ENCODE measurements at places on chromosomes 1 and 21.

GRCh38 chr21:32383812-32384211 lies 9.0 kb downstream of the URB1 start:
- no peak for DNase-seq

GRCh38 chr1:3771108-3772026 lies 1.2 kb upstream of the SMIM1 start:
- DNase-seq: no peak

DNA sequence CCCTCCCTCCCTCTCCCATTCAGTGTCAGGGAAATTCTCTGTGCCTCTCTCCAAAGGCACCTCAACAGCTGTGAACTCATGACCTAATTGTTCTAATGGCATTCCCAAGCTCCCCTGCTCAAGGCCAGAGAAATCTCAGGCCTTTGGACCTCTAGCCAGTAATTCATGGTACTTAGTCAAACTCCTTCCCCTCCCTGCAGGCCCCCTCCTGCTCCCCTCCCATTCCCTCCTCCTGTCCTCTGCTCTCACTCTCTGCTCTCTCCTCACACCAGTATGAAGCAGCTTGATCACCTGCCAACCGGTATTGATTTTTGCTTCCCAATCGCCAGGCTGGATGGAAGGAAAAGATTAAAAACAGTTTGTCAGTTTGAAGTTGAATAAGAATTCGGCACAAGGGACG lies 370.5 kb upstream of the PBX1 start:
- DNase-seq: no peak

GRCh38 chr21:37463083-37463801 lies 96.7 kb downstream of the DYRK1A start:
- no peak for DNase-seq

DNA sequence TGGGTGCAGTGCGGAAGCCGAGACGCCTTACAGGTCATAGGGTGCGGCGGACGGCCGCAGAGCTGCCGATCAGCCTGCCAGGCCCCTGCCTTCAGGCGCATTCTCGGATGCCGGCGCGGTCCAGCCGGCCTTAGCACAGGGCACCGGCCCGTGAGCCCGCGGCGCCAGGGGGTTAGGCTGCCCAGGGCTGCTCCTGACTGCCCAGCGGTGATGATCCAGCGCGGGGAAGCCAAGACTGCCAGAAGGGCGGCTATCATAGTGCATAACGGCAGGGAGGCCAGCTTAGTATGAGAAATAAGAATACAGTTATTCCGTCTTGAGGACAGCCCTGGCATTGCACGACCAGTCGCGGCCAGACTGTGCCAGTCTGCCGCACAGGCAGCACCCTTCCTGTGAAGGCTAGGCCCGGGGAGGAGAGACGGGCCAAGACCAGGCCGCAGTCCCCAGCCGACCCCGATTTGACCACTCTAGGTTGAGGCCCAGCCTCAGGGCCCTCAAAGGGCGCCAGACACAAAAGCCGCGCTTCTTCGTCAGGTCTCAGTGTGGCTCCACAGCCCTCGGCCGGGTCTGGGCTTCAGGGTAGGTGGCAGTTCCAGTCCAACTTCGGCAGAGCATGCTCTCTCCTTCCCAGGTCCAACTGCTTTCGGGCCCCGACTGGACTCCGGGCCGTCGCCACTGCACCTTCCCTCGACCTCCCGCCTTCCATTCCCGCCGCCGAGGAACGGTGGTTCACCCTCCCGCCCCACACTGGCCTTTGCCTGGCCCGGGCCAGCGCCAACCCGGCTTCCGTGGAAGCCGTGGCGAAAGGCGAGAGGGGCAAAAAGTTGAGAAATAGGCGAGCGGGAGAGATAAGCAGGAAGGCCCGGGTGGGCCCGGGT lies 829 bp downstream of the ALX3 start:
- DNase-seq: no peak

GRCh38 chr1:37084013-37084412 lies 49.7 kb upstream of the GRIK3 start:
- DNase-seq: no peak

DNA sequence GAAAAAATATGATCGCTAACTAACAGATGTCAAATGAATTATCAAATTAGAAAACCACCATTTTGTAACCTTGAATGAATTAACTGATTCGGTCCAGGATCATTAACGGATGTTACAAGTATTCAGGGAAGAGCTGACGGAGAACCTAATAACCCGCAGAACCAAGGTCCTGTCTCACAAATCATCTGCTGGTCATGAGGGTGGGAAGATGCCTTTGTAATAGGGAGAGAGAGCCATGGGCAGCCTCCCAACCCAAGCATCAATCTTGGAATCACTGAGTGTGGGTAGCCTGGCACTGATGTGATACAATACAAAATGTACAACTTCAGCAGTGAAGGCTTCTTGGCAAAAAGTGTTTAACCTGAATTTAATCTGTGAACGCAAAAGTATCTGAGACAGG lies 89.6 kb upstream of the CLDN14 start:
- no peak for DNase-seq

GRCh38 chr1:109891930-109892329 lies 18.7 kb upstream of the CSF1 start:
- DNase-seq: no peak

GRCh38 chr1:70455291-70455690 lies 44.2 kb downstream of the CTH start:
- no peak for DNase-seq

DNA sequence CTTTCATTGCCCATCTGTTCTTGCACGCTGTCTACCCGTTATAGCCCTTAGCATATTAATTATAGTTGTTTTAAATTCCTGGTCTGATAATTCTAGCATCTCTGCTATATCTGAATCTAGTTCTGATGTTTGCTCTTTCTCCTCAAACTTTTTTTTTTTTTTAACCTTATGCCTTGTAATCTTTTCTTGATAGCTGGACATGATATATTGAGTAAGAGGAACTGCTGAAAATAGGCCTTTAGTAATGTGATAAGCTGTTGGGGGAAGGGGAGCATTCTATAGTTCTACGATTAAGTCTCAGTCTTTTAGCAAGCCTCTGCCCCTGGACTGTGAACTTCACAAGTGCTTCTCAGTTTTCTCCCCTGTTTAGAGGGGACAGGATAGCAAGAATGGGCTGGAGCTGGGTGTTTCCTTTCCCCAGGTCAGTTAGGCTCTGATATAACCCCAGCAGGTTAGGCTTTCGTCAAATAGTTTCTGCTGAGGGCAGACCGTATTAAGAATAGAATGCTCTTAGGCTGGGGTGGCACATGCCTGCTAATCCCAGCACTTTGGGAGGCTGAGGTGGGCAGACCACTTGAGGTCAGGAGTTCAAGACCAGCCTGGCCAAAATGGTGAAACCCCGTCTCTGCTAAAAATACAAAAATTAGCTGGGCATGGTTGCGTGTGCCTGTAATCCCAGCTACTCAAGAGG lies 62.2 kb downstream of the ZFYVE9 start:
- no peak for DNase-seq

DNA sequence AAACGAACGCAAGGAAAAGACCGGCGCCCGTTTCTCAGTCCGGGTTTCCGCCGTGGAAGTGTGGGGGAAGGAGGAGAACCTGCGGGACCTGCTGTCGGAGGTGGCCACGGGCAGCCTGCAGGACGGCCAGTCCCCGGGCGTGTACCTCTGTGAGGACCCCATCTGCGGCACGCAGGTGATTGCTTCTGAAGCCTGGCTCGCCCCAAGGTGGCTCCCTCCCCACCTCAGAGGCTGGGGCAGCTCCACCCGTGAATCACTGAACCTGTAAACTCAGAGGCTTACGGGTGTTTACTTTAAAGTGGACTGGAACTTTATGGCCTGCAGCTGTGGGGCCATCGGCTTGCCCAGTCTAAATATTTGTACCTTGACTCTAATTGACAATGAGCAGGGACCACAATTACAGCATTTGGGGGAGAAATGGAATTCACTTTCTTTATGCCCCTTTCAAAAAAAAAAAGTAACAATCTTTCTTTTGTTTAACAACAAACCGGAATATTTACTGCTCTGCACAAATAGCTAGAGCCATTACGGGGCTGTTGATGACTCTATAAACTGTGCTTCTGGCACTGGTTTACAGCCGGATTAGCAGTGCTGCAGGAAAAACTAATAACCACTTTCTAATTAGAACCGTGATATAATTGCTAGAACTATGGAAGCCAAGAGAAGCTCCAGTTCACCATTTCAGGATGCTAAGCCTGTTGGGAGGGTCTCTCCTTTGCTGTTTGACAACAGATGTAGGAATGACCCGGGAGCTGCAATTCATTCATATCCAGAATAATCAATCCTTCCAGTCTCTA lies 454.8 kb downstream of the KIF26B start:
- DNase-seq: no peak

DNA sequence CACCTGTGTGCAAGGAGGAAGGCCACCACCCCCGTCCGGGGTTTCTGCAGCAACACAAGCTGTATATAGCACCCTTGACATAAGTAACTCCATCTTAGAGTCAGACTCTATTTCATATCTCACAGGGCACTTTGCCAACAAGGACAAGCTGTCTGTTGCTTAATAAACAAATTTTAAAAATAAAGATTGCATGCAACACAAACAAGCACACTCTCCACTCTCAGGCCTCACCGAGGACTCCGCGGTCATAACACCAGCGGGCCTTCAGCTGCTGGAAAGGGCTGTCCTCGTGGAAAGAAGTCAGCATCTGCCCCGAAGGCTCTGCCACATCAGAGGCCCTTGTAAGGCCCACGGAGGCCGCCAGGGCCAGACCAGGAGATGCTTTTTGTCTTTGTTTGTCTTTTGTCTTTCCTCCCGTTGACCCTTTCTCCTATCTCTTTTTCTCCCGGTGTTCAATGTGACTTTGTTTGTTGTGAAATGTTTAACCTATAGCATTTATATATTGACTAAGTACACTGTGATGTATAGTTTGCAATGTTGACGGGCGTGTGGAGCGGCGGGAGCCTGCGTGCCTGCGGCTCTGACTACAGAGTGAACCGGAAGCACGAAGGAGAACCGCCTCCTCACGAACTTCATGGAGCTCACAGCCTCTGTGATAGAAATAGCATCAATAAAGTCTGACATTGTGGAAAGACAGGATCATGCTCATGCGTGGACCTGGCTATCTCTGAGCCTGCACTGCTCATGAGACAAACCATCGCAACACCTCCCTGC lies 24.1 kb downstream of the MEGF6 start:
- no peak for DNase-seq

DNA sequence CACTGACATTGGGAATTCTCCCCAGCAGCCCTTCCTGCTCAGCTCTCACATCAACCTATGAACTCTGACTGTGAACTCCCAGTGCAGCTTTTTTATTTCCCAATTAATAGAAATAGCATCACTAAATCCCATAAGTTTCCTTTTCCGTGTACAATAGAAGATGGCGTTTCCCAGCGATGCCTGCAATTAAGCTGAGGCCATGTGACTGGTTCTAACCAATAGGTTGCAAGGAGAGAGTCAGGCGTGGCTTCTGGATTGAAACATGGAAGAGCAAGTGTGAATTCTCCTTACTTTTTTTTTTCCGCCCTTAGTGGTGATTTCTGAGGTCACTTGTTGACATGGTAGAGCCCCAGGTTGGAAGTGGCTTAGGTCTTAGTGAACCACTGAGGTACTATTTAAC lies 59.0 kb upstream of the IGSF5 start:
- no peak for DNase-seq

- no peak for DNase-seq
Measured at GRCh38 chr1:2956576-2956975, 64.7 kb upstream of the ACTRT2 start.

Data from NCI-H1436 (cell line).